Coronary artery (tissue), 2 donors: ENCODE measurements at places on chromosomes 6 and 20.

GRCh38 chr20:17276101-17276500, 49.3 kb downstream of the PCSK2 start:
- DNase-seq = no peak

- DNase-seq = no peak
Measured at GRCh38 chr6:136721467-136721866, 70.8 kb downstream of the MAP3K5 start.

DNA sequence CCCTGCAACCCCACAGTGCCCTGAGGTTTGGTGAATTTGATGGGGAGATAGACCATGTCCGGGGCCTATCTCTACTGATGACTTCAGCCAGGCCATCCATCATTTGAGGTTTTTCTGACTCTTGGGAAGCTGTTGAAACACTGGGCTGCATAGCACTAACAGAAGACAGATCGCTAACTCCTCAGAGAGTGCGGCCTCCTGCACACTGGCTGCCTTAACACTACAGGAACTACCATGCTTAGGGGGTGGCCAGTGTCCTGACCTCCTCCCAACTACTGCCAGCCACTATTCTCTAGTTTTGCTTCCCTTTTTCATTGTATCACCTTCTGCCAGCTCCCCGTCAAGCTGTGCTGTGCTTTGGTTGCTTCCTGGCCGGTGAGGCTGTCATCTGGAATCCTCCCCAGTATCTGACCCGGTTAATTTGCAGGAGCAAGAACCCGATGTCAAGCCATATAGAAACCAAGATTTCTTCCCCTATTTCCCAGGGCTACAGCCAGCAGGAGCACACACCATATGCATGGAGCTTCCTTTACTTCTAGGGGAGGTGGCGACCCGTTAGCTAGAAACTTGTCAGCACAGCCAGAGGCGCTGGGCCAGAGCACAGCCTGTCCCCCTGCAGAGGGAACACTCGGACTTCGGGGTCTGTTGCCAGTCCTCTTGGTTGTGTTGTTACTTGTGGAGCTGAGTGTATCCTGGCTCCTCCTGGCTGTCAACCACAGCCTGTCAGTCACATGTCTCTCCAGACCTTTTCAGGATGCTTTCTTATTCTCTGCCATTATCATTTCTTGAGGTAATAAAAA, 57.3 kb upstream of the TRAF3IP2 start:
- no peak for DNase-seq

DNA sequence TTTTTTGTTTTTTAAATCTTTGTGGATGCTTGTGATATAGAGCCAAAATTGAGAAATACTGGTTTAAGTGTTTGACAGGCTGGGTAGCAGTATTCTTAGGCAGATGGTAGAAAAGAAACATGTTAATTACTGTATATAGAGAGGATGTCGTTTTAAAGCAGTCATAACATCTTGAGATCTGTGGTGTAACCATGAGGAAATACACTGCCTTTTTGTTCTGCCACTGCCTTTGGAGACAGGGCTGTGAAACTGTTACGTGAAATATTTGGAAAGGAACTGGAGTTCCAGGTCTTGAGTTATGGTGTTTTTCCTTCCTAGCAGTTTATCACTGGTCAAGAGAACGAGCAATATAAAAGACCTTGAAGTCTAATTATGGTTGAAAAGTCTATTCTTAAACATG, 19.5 kb downstream of the STXBP5 start:
- DNase-seq = no peak

DNA sequence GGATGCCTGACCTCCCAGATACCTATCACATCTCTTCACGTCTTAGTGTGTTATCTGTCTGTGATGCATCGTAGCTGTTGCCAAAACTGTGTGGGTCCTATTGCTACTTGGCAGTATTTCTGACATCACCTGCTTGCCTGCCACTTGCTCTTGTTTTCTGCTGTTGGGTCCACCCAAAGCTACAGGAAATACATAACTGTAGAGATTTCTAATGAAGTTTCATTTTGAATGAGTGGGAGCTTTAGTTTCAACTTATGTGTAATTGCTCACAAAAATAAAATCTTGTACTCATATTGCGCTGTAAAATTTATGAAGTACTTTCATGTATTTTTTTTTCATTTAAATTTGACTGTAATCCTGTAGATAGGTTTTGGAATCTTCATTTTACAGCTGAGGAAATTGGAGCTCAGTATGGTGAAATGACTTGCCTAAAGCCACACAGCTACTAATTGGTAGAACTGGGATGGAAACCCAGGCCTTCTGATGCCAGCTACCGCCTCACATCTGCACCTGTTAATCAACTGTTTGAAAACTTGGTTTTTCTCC, 113.6 kb upstream of the MAN1A1 start:
- DNase-seq = no peak

GRCh38 chr6:96725296-96725695, 112.0 kb downstream of the GPR63 start:
- DNase-seq = no peak
